Stimulated activated CD4-positive, alpha-beta T cell treated with anti-CD3 and anti-CD28 coated beads, Interleukin-1b, Interleukin-23, amount 100 ng/mL, for 24 hours (primary cell): ENCODE measurements at places on chromosomes 3 and 15.

GRCh38 chr3:170132335-170132734 lies 49.2 kb downstream of the PHC3 start:
- DNase-seq = no peak

- DNase-seq = no peak
Observed at GRCh38 chr3:8853081-8853480, 83.7 kb upstream of the OXTR start.

DNA sequence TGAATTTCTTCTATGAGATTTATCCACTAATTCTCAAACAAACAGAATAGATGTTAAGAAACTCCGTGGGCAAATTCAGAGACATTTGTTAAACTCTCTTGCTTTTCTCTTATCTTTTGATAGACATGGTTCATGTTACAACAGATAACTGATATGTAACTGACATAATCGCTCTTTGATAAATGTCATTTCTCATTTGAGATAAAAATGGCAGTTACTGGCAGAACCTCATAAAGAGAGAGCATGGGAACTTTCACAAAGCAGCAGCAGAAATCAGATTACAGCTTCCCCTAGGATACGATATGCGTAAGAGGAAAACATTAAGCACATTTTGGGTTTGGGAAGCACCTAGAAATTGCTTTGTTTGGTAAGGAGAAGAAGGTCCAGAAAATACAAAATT lies 126.1 kb downstream of the CADPS start:
- no peak for DNase-seq

DNA sequence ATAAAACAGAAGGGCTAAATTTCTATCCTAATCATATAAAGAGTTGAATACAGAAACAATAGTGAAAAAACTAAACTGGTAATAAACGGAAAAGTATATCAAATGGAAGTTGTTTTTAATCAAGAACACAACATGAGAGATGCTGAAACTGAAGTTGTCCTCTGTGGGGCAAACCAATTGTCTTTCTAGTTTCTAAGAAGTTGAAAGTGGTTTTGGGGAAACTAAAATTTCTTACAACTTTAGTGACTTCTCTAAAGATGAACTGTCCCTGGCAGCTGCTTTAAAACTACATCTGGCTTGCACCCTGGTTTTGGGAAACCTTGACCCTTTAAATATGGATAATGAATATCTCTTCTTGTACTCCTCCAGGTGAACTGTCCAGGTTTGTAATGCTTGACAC lies 155.6 kb downstream of the ADAM10 start:
- no peak for DNase-seq

DNA sequence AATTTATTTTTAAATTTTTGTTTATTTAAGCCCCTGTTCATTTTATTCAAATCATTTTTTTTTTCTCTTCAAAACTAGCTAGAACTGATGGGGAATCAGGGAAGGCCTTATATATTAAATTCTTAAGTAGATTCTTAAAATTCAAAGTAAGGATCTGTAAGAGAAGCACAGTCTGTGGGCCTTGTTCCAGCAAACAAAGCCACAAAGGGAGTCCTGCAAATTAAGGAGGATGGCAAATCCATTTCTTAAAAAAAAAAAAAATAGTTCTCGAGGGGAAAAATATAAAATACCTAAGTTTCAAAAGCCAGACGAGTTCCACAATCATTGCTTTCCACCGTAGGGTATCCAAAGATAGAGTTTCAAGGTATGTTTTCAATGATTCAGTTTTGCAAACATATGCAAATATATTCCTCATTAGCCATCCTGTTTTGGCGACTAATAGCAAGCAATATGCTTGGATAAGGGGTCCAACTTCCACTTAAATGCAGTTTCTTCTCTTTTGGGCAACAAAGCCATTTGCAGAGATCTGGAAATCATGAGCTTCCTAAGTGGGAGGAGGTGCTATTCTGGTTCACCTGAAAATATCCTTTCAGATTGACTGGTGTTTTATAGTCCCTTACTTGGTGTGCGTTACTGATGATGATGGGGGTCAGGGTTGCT lies 46.8 kb downstream of the CDIN1 start:
- no peak for DNase-seq

- no peak for DNase-seq
Observed at GRCh38 chr15:51878446-51879386, 49.3 kb downstream of the TMOD3 start.

GRCh38 chr3:63724987-63725386 lies 72.5 kb downstream of the SNTN start:
- no peak for DNase-seq

- DNase-seq = no peak
Observed at GRCh38 chr3:157958457-157958856, 147.8 kb downstream of the SHOX2 start.

DNA sequence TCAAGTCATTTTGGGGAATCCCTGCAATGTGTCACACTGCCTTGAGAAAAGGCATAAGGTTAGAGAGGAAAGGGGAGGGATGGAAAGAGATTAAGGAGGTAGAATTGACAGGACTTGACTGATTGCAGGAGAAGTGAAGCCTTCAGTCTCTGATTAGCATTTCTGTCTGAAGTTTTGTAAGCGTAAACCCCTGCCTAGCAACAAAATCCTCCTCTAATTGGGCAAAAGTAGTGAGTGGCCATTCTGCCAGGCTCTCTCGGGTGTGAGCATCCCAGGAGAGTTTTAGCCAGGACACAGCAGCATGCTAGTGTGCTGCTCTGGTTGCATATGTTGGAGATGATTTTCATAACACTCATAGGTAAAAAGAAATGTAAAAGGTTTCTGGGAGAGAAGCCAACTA lies 117.0 kb upstream of the MRPL3 start:
- DNase-seq = no peak

GRCh38 chr3:46356276-46356675 lies 2.4 kb downstream of the CCR2 start:
- DNase-seq = no peak

- DNase-seq = no peak
Observed at GRCh38 chr15:89809787-89810148, 4.9 kb downstream of the ANPEP start.

GRCh38 chr3:155744626-155745324 lies at the start of gene PLCH1:
PLCH1 (minus strand) TSS chr3:155745071; CDS start chr3:155704224, 40,847 bp downstream.
- no peak for DNase-seq

GRCh38 chr15:36860792-36861191 lies 239.6 kb downstream of the MEIS2 start:
- DNase-seq = no peak

GRCh38 chr3:194275721-194276120 lies 75.4 kb downstream of the CPN2 start:
- DNase-seq = no peak

DNA sequence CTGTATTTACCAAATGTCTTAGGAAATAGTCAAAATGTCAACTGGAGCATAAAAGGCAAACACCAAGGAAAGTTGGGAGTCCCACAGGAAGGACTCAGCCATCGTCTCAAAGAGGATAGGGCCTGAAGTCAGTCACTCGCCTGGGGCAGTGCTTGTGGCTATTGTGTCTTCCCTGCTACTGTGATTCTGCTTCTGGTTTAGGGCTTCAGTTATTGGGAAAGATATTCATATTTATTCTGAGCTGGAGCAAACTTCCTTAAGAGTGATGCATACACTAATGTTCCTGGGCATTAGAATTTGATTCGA lies 118.1 kb downstream of the EDEM1 start:
- DNase-seq = no peak

- DNase-seq = no peak
Observed at GRCh38 chr15:101536166-101536874, 46.8 kb upstream of the PCSK6 start.

DNA sequence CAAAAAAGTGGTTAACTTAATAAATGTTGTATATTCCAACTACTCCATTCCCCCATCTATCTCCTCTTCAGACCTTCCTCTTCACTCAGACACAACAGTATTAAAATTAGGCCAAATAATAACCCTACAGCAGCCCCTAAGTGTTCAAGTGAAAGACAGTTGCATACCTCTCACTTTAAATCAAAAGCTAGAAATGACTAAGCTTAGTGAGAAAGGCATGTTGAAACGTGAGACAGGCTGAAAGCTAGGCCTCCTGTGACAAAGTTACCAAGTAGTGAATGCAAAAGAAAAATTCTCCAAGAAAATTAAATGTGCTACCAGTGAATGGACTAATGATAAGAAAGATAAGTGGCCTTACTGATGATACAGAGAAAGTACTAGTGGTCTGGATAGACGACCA lies 71.7 kb downstream of the ANKRD28 start:
- DNase-seq = no peak

DNA sequence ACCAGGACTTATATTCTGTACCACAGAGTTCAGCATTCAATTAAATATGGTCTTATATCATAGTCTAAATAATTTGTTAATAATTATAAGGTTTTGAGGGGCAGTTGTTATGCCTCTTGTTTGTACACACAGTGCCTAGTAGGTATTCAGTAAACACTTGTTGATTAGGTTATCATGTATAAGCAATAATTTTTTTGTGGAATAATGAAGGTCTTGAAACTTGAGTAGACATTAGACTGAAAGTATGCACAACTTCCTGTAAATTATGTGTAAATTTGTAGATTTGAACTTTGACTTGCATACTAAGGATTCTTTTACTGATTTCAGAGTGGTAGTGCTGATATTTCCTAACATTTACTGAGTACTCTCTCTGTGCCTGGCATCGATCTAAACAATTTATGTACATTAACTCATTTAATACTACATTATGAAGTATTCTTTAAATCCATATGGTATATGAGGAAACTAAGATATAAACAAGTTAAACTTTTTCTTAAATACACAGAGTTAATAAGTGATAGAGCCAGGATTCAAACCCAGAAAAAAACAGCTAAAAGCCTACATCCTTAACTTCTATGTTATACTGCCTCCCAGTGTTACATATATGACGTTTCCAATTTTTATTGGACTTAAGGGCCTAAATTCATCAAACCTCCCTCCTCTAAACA lies 65.1 kb downstream of the GLCE start:
- DNase-seq = no peak

- DNase-seq = no peak
Observed at GRCh38 chr15:34799149-34800101, 4.1 kb upstream of the ACTC1 start.

- no peak for DNase-seq
Observed at GRCh38 chr3:170699158-170700053, 113.5 kb upstream of the SLC7A14 start.

DNA sequence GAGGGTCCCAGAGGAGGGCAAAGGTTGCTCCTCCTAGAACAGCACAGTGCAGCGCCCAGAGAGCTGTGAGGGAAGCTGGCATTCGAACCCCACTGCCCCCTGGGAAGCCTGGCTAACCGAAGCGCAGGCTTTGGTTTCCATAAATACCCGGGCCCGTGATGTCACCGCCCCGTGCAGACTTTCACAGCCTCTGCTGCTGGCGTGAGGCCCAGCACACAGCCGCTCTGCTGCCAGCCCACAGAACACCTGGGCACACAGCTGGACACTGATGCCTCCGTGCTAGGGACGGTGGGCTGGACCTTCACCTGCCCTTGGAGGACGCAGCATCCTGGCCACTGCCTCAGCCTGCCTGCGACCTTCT lies 1.0 kb downstream of the IQSEC1 start:
- DNase-seq = no peak

GRCh38 chr3:76402926-76403325 lies 617.6 kb upstream of the ZNF717 start:
- DNase-seq = no peak

DNA sequence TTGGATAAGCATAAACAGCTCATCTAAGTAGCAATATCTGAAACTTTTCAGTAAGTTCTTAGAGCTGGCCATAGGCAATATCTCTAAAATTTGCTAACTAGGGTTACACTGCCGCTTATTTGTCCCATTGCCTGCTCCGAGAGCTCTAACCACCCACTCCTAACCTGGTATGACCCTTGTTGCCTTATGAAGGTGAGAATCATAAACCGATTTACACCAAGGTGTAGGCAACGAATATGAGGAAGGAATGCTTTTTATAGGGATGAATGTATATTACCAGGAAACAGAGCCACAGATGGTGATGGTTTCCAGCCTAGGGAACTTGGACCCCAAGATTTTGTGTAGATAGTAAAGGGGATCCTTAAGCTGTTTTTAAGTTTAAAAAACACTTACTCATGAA lies 440.9 kb downstream of the PDCD6IP start:
- no peak for DNase-seq

GRCh38 chr15:66846031-66846430 lies 144.0 kb downstream of the SMAD6 start:
- DNase-seq = no peak

GRCh38 chr3:70882104-70882503 lies 569.7 kb upstream of the MDFIC2 start:
- no peak for DNase-seq

DNA sequence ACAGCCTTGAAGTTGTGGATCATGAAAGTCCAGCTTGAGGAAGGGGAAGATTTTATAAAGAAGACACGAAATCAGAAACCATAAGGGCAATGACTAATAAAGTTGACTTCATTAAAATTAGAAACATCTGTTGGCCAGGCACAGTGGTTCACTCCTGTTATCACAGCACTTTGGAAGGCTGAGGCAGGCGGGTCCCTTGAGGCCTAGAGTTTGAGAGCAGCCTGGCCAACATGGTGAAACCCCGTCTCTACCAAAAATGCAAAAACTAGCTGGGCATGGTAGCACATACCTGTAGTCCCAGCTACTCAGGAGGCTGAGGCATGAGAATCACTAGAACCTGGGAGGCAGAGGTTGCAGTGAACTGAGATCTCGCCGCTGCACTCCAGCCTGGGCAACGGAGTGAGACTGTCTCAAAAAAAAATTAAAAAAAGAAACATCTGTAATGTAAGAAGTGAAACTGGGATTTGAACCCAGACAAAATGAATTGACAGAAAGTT lies 7.9 kb upstream of the UBXN7 start:
- no peak for DNase-seq

GRCh38 chr15:48929661-48930060 lies 34.1 kb downstream of the SHC4 start:
- DNase-seq = no peak

- no peak for DNase-seq
Observed at GRCh38 chr3:162200836-162201235, 704.2 kb downstream of the OTOL1 start.

GRCh38 chr3:167606836-167607235 lies 46.9 kb downstream of the WDR49 start:
- DNase-seq = no peak
